Glomerular endothelial cell (primary cell): ENCODE measurements at places on chromosomes 2 and 18.

- no peak for DNase-seq
Observed at GRCh38 chr18:59612381-59612780, 84.8 kb downstream of the CCBE1 start.

- DNase-seq, result no peak
Observed at GRCh38 chr2:128347701-128348539, 29.3 kb upstream of the HS6ST1 start.

- DNase-seq, result no peak
Observed at GRCh38 chr2:238948765-238949641, 101.1 kb downstream of the TWIST2 start.

- DNase-seq, result peak; percentile 31
Observed at GRCh38 chr18:8988260-8988871, 114.1 kb upstream of the NDUFV2 start.

DNA sequence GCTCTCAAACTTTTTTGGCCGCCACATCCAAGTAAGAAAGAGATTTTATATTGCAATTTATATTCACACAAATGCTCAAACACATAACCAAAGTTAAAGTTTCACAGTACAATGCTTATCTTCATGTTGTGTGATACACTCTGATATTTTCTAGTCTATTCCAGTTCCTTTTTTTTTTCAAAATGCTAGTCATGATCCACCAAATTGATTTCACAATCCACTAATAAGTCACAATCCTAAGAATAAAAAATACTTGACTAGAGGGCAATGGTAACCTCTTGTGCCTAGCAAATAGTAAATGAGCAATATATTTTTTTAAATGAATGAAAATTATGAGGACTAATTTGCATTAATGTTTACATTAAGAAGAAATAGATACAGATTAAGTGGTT, 5.8 kb upstream of the PTPN4 start:
- no peak for DNase-seq

- DNase-seq, result no peak
Observed at GRCh38 chr18:5806860-5807259, 88.5 kb downstream of the TMEM200C start.

- DNase-seq, result no peak
Observed at GRCh38 chr2:224055101-224055500, 16.0 kb upstream of the SERPINE2 start.

DNA sequence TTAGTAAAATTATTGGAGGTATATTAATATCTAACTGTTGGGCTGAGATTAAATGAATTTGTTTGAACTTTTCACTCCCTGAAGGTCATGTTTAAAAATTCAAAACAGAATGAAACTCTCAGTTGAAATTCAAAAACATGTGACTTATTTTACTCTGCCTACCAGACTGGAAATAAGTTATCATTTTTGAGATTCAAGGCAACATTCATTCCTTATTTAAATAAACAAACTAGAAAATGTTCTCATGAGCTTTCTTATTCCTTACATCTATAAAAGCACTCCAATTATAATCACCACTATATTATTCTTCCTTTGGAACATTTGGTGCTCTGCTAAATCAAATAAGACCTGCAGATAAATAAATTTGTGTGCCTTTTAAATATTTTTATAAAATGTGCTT, 217.8 kb downstream of the CDH2 start:
- no peak for DNase-seq

DNA sequence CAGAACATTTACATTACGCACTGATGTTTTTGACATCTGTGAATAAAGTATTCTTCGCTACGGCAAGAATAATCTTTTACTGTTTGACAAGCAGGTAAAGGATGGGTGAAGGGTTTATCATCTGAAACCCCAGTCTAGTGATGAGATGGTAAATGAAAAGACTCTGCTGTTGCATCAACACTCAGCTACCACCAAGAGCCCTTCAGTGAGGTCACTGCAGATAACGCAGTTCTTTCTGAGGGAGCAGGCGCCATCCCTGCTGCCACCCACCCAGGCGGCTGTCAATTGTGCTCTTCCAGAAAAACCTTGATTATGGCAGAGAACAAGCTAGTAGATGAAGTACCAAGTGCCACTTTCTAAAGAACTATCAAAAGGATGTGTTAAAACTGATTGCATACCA, 58.7 kb downstream of the ABCG8 start:
- DNase-seq, result no peak

- no peak for DNase-seq
Observed at GRCh38 chr2:143480601-143481236, 351.5 kb downstream of the ARHGAP15 start.

DNA sequence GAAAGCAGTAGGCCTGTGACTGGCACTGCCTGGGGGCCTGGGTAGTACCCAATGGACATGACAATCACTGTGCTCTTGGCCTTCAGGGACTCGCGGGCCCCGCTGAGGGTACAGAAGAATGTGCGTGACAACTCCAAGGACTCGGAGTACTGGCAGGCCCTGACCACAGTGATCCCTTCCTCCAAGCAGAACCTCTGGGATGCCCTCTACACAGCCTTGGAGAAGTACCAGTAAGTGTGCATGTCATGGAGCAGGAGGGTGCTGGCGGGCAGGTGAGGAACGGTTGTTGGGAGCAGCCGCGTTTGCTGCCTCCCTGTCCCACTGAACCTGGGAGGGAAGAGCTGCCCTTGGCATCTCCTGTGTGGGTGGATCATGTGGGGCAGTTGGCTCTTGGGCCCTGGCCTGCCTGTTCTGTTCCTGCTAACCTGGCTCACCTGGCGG, 23.3 kb downstream of the OTOF start:
- DNase-seq, result no peak

GRCh38 chr2:23485841-23486683, 101.1 kb downstream of the KLHL29 start:
- no peak for DNase-seq

GRCh38 chr2:227939271-227940027, 68.0 kb downstream of the DAW1 start:
- peak; percentile 7 for DNase-seq

- DNase-seq, result no peak
Observed at GRCh38 chr2:127174136-127174535, 46.0 kb downstream of the CYP27C1 start.

DNA sequence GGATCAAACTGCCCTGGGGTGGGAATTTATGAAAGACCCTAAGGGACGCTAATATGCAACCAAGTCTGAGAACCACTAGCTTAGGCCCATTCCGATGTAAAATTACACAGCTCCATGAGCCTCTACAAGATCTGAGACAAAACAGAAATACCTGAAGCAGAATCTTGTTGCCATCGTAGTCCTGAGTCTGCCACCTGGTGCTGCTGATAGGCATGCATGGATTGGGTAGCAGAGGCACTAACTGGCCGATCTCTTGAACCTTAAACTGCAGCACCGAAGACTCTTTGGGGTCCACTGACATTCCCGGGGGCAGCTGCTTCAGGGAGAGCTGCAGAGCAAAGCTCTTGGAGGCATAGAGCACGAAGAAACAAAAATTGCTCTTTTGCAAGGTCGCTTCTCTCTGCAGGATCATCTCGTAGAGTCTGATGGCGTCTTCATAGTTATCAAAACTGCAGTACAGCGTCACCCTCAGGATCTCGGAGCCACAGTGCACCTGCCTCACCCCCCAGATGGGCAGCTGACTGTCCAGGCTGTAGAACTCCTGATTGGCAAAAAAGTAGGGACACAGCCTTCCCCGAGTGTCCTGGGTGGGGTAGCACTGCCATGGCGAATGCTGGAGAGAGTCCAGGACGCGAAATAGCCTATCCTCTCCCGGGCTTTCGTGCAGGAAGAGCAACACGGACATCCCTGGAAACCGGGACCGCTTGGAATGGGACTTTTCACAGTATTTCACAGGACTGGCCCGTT, 848 bp downstream of the FAM124B start:
- DNase-seq, result no peak

DNA sequence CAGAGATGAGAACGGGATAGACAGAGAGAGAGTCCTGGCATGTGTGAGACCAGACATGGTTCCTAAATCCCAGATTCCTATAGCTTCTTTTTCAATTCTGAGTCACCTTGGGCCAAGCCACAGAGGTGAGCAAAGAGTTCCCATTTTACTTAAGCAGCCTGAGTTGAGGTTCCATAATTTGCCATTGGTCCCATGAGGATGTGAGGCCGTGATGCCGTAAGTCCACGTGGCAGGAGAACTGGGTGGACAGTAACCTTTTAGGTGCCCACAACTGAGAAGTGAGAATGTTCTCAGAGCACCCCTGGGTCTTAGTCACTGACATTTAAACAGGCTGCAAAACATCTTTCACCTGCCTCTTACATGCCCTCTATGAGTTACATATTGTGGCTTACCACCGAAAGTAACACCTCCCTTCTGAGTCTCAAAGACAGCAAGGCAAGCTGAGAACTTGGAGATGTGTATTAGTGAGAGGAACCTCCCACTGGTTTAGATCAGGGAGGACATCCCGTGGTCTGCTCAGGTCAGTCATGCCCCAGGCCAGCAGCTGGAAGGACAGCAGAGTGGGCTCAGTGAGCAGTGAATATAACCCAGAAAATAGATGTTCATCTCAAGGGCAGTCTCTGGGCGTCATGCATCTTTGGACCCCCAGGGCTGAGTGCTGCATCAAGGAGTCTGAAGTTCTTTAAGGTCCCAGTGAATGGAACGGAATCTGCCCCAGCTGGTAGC, 127.9 kb upstream of the LGALSL start:
- DNase-seq, result no peak

- no peak for DNase-seq
Observed at GRCh38 chr2:120736624-120737339, 1.1 kb downstream of the GLI2 start.

DNA sequence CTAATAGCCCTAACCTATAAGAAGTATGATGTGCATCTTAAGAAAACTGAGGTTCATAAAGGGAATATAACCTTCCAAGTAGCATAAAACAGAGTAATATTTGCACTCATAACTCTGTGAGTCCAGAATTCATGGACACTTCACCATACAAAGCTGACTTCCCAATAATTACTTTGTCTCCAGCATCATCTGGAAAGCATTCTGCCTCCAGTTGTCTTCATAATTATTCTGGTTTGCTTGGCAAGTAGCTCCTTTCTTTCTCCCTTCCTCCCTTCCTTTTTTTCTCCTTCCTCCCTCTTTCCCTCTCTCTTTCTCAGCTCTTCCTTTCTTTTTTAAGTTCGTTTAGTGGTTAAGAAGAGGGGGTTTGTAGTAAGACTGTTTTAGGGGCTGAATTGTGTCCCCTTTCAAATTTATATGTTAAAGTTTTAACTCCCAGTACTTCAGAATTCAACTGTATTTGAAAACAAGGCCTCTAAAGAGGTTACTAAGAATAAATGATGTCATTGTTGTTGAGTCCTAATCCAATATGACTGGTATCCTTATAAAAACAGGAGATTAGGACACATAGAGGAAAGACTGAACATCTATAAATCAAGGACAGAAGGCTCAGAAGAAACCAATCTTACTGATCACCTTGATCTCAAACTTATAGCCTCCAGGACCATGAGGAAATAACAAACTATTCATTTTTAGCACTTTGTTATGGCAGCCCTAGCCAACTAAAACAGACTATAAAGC, 28.9 kb downstream of the TFPI start:
- no peak for DNase-seq

- no peak for DNase-seq
Observed at GRCh38 chr2:98335271-98335670, 11.0 kb upstream of the CNGA3 start.

- DNase-seq, result no peak
Observed at GRCh38 chr2:160870729-160871465, 289.3 kb upstream of the TANK start.

GRCh38 chr2:123688231-123688940, 336.7 kb upstream of the CNTNAP5 start:
- no peak for DNase-seq

DNA sequence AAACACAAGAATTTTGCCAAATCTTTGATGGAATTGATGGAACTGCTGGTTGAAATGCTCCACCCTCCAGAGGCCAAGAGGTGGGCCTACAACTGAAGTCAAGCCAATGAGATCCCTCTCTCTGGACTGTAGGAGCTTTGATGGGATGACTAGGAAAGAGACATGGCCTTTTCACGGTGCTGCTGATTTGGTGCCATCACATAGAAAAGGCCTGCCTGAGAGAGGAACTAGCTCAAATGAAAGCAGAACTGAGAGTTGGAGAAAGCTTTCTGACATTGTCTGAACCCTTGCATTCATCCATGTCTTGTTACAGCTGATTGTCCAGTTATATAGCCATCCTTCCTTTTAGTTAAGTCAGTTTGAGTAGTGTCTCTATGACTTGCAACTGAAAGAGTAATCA, 283.8 kb upstream of the LYPD1 start:
- no peak for DNase-seq

DNA sequence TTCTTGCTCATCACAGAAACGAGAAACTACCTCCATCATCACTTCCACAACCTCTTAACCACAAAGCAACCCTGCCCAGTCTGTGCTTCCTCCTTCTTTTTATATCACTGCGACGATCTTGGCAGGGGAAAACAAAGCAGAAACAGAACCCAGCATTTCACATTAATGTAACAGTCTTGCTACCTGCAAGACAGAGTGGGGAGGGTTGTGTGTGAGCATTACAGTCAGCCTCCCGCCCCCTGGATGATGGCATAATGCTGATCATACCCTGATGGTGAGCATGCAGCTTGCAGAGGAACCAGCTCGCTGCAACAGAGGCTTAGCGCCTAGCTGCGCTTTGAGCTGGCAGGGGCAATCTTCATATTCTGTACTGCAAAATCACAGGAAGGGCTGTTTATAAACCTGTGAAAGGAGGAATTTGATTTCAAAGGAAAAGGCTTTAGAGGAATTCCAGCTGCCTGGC, 376.1 kb downstream of the IRS1 start:
- DNase-seq, result no peak

GRCh38 chr2:24891201-24891600, 28.8 kb downstream of the ADCY3 start:
- DNase-seq, result no peak

DNA sequence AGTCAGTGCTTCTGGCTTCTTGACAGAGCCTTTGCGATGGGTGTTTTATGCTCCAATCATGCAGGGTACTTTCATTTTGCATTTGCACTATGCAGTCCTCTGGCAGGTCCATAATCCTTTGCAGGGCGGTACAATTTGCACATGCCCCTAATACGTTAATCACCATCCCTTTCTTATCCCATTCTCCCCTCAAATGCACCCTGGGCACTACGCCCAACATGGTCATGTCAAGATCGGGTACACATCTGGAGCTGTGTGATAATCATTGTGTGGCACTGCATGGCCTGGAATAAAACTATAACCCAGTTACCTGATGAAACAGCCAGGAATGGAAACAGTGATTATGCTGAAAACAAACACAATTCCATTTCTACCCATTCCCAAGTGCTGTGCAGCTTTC, 27.7 kb downstream of the LOXHD1 start:
- no peak for DNase-seq

DNA sequence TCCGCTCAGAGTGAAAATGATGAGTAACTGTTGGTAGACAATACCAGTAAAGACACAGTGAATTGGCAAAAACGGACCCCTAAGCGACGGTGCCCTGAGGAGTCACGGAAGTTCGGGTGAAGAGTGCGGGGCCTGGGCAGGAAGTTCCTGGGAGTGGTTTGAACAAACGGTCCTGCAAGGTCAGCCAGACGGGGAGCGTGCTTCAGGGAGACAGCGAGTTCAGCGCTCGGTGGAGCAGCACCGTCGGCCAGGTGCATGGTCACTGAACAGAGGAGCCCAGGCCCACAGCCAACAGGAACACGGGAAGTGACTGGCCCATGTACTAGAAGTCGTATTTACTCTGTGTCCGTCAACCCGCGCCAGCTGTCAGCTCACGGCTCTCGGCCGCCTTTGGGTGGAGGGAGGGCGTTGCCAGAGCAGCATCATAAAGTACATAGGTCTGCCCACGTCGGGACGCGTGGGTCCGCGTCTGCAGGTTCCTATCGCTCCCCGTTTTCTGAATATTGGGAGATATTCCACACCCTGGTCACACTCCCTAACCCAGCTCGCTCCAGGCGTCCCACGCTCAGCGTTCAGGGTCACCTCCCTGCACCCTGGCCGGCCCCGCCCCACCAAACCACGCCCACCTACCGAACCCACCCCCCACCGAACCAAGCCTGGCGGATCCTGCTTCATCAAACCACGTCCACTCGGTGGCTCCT, 75.6 kb upstream of the UXS1 start:
- DNase-seq, result no peak
